Erythroblast (primary cell): ENCODE measurements at places on chromosomes 6 and 20.

DNA sequence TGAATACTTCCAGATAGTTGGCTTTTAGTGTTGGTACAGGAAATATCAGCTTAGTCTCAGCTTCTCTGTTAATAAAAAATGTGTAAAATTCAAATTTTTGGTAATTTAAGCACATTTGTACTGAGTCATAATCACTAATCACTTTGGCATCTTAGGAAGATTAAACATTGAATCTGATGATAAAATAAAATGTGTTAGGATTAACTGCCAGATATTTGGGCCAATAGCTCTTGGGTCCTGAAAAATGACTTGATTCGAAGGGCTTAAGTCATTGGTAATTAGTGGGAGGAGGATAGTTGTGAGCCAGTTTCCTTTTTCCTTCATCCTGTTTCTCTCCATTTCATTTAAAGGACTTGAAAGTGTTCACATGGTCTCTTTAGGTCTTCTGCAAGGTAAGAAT is 426.1 kb downstream of the RFPL4B start:
- DNase-seq, result no peak

DNA sequence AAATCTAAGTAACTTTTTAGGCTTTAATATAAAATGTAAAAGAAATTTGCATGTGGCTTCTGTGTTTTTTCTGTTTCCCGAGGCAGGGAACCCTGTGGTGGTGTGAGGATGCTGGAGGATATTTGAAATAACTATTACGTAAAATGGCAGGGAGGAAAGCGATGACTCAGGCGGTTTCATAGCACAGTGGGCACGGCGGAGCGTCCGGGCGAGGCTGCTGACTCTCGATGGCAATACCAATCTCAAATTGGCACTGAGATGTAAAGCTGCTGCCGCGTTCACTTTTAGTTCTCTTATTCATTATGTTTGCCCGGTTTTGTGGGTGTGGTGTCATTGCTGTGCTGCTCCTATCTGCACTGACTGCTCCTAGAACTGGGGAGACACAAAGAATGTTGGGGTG is 254.3 kb downstream of the THBS2 start:
- no peak for DNase-seq

DNA sequence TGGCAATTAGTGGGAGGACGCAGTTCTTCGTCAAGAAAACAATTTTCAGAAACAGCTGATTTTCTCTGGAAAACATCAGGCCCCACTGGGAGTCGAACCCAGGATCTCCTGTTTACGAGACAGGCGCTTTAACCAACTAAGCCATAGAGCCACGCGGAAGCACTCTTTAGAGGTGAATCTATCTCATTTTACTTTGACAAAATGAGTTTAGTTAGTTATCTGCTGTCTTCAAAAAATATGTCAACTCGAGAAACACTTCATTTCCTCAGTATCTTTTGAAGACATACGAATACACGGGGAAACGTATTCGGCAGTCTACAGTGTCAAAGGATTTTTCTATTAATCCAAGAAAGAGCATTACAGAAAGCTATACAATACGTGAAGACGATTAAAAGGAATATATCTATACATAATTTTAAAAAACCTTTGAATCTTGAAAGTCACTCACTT is 26.7 kb downstream of the GPX6 start:
- DNase-seq, result peak; percentile 81

DNA sequence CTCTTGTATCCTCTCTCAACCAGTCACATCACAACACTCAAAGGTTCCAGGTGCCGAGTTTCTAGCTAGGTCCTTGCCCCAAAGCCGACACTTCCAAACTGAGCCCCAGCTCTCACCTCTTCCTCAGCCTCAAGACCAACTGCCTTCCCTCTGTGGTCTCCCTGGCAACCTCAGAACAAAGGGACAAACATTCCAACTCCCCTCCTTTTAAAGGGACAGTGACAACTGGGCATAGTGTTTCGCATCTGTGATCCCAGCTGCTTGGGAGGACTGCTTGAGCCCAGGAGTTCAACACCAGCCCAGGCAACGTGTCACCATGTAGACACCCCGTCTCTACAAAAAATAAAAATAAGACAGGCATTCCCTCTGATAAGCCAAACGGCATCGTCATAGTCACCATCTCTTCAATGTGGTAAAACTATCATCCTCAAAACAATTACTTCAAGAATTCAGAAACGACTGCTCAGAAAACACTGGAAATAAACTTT is 11.3 kb downstream of the DIDO1 start:
- peak; percentile 46 for DNase-seq

DNA sequence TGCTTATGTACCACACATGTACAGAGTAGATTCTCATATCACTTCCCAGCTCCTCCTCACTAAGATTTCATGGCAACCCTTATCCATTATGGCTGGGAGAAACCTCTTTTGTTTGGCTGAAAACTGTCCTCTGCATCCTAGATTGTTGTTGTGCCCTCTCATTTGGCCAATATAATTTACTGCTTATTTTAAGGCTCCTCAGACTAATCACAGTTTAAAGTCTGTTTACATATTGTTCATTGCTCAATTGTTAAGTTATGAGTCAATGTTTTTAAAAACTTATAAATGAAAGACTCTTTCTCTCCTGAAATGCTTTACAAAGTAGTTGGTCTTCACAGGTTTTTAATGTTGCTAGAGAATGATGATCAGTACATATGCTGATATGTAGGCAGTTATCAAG is 57.3 kb downstream of the FAM83B start:
- no peak for DNase-seq

GRCh38 chr6:41724228-41724580 is 11.2 kb downstream of the TFEB start:
- no peak for DNase-seq

- no peak for DNase-seq
Measured at GRCh38 chr6:119612911-119613381, 263.4 kb upstream of the MAN1A1 start.

GRCh38 chr6:22095836-22096235 is 201.0 kb downstream of the PRL start:
- DNase-seq, result no peak

GRCh38 chr6:7909323-7910276 is 988 bp downstream of the TXNDC5 start:
- DNase-seq, result peak; percentile 65

DNA sequence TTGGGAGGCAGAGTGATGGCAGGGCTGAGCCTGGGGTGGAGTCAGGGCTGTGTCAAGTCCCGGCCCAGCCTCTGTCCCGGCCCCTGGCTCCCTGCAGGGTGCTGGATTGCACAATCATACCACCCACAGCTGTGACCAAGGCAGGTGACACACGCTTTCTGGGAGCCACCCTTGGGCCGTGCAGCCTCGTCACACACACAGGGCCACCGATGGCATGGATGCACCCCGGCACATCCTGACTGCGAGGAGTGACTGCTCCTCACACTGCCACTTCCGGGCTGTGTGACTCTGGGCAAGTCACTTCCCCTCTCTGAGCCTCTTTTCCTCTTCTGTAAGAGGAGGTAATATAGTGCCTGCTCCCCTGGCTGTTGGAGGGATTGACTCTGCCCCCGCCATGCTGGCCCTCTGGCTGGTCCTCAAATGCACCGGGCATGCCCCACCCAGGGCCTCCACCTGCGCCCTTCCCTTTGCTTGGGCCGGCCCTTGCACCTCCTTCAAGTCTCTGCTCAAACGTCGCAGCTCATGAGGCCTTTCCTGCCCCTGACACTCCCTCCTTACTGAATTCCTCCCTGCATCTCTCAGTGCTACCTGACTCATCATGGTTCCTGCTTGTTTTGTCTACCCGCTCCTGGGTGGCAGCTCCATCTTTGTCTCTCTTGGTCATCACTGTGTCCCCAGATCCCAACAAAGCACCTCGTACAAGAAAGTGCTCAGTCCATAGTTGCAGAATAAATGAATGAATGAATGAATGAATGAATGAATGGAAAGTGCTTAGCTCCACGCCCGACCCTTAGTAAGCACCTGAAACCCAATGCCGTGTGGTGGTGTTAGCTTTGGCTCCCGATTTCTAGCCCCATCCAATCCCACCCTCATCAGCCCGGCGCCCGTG is 93.5 kb downstream of the CEBPB start:
- peak; percentile 52 for DNase-seq

- DNase-seq, result no peak
Measured at GRCh38 chr20:58496429-58496769, 18.8 kb downstream of the APCDD1L start.

GRCh38 chr6:74070091-74070490 is 374.1 kb downstream of the CD109 start:
- DNase-seq, result no peak

- DNase-seq, result no peak
Measured at GRCh38 chr20:21049305-21049828, 56.8 kb downstream of the LINC00237 start.

DNA sequence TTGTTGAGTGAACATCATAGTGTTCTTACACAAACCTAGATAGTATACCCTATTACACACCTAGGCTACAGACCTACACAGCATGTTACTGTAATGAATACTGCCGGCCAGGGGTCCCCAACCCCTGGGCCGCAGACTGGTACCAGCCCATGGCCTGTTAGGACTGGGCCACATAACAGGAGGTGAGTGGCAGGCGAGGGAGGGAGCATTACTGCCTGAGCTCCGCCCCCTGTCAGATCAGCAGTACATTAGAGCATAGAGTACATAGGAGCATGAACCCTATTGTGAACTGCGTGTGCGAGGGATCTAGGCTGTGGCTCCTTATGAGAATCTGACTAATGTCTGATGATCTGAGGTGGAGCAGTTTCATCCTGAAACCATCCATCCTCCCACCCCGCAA is 126.3 kb downstream of the PRND start:
- DNase-seq, result no peak

DNA sequence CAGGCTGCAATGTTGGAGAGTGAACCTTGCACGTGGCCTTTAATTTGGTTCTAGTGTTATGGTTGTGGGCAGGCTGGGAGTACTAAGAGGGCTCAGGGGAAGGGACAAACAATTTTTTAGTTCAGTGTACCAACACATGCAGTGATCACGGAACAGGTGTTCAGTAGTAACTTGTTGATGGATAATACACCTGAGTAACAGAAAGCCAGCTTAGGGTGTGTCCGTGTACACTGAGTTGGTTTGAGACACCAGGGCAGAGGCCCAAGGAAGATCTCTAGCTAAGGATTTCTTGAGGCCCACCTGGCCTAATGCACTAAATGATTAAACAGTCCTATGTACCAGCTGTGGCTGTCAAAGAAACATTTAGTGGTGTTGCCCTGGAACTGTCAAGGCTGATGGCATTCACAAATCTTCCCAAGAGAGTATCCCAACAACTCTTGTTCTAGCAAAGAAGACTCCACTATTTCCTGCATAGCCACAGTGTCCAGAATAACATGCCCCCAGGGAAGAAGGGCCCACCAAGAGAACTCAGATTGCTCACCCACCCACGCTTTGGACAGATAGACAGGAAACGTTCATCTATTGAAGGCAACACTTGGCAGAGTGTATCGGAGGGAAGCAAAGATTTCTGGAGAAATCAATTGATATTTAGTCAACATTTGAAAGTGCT is 60.0 kb downstream of the CD83 start:
- DNase-seq, result no peak

DNA sequence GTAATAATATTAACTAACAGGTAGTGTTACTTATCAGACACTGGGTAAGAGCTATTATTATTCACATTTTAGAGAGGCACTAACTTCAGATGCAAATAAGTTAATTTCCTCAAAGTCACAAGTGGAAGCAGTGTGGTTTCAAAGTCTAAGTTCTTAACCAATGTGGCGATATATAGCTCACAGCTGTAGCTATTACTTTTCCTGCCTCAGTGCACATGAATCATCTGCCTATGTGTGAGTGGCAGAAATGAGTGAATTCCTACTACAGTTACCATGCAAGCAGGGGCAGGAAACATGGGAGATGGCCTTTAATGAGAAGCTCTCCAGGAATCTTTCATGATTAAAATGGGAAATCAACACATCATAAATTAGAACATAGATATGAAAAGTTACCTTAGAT is 126.2 kb upstream of the EYA4 start:
- DNase-seq, result no peak

DNA sequence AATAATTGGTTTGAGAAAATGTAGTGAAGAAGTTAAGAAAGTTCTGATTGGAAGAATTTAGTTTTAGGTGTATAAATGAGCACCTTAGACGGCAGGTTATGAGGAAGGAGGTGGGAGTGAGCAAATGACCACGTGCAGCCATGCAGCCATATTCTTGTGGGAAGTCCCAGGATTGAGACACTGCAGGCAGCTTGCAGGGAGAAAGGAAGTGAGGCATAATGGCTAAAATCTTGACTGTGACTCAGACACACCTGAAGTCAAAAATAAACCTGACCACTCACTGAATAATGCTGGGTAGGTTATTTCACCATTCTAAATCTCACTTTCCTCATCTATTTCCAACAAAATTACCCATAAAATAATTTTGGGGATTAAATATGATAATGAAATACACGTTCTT is 16.6 kb downstream of the DSE start:
- DNase-seq, result no peak

GRCh38 chr20:5689463-5689862 is 60.7 kb upstream of the SHLD1 start:
- DNase-seq, result no peak

DNA sequence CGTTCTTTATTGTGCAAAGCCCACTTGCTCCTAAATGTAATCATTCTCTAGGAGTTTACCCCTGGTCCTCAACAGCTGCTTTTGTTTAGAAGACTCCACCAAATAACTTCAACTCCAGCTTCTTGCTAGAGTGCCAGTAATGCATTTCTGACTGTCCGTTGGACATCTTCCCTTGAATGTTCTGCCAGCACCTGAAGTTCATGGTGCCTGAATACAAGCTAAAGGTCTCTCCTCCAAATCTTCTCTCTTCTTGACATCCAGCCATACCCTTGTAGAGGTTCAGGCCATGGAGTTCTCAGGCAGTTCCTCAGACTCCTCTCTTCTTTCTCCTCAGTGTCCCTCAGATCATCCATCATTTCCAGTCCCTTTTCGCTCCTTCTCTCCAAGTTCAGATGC is 21.7 kb downstream of the PHACTR2 start:
- no peak for DNase-seq

DNA sequence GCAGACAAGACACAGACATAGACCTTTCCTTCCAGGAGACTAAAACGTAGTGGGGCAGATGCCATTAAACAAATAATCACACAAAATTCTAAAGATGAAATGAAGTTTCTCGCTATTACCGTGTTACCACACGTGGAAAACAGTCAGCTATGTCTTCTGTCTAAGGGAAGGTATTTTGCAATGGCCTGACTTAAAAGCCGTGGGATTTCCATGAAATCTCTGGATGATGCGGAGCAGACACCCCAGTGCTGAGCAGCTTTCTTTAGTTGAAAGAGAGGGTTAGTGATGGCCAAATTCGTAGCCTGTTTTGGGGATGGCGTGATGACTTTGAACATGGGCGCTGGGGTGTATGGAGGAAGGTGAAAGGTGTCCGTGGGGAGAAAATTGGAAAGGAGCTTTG is 281.8 kb downstream of the NRN1 start:
- no peak for DNase-seq

DNA sequence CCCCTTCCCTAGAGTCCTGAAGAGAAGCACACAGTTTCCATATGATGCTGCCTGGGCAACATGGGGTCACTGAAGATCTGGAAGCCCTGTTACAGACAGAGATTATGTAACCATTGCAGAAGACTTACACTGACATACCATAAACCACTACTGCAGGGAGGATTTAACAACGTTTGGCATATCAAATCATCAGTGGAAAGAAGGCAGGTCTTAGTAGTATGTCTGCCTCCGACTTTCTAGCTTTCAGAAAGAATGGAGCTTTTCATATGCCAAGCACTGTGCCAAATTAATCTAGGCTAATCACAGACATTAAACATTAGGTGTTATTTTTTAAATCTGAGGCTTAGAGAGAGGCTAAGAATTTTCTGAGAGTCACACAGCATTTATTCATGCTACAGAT is 144.3 kb downstream of the ADGRB3 start:
- no peak for DNase-seq

- DNase-seq, result no peak
Measured at GRCh38 chr6:119027465-119027864, 51.0 kb downstream of the FAM184A start.

- no peak for DNase-seq
Measured at GRCh38 chr6:166650824-166651807, 24.1 kb upstream of the RPS6KA2 start.
